ENCODE measurements at places on chromosomes 2 and 18. TPM values are rescaled to one million over a fixed set of nuclear protein-coding genes. Genes with fewer than 3 reads are reported as not detected.

Gene CCDC74A
- polyA plus RNA-seq = 34.4 TPM

Gene LYPD6B
- polyA plus RNA-seq = 7.7 TPM

Gene CCL20
- not detected for polyA plus RNA-seq

Gene STAT4
- polyA plus RNA-seq = 5.1 TPM

Gene ARID5A
- polyA plus RNA-seq = 0.36 TPM

Gene IGFBP5
- 1.6 TPM for polyA plus RNA-seq

Gene KIF3C
- polyA plus RNA-seq = 65.3 TPM

Gene DSG1
- polyA plus RNA-seq = not detected

Gene CCBE1
- polyA plus RNA-seq = not detected

All from neural cell (in vitro differentiated cells).